ENCODE measurements at places on chromosomes 12 and 14.

- DNase-seq, result no peak
Observed at GRCh38 chr14:105421723-105422615, 2.3 kb downstream of the MTA1 start.

DNA sequence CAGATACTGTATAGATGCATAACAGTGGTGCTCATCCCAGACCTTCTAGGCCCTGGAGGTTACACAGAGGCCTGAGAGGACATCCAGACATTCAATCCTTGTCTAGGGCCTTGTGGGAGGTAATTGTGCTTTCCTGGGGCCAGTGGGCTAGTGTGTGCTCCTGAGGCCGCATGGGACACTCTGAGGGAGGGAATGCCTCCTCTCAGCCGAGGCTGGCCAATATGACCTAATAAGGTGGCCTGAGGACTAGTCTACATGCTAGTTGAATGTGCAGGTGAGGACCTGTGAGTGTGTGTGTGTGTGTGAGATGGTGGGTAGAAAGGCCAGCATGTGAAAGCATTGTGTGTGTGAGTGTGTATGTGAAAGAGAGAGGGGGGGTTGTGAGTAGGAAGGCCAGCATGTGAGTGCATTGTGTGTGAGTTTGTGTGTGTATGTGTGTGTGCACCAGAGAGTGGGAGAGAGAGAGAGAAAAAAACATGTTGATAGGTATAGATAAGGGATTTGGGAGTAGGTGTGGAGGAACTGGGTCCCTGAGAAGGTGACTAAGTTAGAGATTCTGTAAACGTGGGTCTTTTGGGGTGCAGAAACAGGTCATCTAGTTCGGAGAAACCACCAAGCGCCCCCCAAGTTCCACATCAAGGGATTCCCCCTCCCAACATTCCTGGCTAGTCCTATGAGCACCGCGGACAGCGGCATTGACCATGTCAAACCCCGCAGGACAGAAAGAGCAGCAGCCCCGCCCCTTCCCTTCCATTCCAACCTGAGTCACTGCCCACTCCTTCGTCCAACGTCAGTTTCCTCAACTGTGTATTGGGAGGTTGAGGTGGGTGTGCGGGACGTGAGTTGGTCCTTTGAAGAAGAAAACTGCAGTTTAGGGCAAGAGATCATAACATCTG lies 9.7 kb upstream of the KRT81 start:
- no peak for DNase-seq

GRCh38 chr12:117966511-117966910 lies 2.3 kb downstream of the KSR2 start:
- no peak for DNase-seq

DNA sequence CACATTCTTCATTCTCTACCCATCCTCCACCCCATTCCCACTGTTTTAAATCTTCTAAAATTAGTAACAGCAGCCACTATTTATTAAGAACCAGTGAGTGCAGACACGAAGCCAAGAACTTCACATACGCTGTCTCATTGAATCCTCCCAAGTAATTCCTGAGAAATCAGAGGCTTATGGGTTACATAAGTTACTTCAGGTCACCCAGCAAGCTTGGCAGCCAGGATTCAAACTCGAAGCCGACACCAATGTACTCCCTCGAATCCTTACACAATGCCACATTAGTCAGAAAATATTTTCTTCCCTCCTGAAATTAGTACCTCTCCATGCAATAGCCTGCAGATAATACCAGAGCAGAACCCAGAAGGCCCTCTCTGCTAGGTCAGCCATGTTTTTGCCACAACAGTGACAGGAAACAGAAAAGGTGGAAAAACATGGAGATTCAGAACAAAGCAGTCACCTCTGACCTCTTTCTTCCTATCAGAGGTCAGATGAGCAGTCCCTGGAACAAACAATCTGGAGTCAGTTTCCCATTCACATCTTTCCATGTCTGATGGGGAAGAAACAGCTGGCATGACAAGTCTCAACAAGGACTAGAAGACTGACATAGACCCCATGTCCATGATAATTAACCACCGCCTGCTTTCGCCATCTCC lies 16.4 kb downstream of the NID2 start:
- DNase-seq, result no peak

DNA sequence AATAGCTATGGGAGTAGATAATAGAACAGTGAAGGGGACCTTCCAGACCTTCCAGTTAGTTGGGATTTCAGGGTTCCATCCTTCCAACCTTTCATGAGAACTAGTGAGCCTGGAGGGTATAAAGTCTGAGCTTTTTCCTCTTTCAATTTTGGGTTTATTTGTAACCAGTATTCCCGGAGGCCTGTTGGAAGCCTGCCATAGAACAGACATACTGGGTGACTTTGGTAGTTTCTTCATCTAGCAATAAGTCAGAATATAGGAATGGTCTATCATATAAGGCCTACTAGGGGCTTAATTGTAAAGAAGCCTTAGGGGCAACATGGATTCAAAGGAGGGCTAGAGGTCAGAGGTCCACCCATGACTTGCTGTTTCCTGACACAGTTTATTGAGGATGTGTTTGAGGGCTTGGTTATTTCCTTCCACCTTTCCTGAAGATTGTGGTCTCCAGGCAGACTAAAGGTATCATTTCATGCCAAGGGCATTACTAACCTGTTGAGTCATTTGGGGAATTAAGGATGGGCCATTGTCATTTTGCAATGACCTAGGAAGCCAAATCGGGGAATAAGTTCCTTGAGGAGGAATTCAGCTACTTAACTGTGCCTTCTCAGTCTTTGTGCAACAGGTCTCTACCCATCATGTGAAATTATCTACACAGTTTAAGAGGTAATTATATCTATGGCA lies 410.3 kb downstream of the SLC6A15 start:
- no peak for DNase-seq

DNA sequence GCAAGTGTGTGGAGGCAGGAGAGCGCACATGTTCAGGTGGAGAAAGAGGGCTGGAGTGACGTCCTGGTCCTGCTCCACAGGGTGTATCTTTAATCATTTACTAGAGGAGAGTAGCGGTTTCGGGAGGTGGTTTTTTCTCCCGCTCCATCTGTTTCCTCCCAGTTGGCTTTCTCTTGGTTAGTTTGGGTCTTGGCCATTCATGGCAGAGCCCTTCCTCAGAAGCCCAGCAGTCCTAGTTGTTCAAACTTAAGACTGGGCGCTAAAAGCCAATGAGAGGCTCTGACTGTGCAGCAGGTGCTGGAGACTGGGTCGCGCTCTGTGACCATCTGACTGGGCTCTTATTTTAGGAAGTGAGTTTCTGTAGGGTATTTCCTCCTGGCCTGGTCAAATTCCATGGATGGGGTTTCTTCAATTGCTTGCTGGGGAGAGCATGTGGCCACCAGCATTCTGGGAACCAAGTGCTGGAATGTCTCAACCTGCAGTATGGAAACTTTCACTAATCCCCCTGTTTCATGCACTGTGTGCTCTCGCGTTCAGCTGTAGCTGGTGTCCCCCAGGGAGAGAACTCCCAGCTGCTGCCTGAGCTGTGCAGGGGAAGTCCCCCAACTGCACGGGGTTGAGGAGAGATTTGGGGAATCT lies 27.4 kb upstream of the TSPAN9 start:
- DNase-seq, result no peak

GRCh38 chr14:94970941-94971730 lies 186.2 kb downstream of the DICER1 start:
- no peak for DNase-seq

DNA sequence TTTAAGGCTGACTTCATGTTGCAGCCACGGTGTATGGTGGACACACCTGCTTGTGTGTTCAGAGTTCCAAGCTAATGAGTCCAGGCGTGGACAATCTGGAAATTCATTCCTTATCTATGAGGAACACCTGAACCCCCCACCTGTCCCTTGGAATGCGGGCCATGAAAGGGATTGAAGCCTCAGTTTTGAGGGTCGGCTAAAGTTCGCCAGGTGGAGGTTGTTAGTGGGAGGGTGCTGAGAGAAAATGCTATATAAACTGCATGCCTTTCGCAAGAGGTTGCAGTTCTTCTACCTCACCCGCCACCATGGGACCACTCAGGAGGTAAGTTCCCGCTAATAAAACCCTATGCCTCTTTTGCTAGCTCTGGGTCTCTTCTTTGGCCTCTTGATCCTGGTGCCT lies 348.0 kb downstream of the BCL11B start:
- DNase-seq, result no peak

DNA sequence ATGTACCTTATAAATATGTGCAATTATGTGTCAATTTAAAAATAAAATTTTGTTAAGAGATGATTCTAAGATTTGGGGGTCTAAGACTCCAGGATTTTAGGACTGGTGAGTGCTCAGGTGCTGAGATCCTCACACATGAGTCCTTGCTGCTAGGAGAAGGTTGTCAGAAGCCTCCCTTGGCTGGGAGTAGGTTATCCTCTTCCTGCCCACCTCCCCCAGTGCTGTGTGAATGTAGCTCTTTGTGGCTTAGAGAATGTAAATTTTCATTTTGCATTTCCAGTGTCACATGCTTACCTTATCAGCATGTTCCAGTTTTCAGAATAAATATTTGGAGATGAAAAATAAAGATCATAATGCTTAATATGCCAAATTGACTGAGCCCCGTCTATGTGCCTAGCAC lies 114.2 kb upstream of the MDM1 start:
- DNase-seq, result no peak

GRCh38 chr14:99915305-99916090 lies 122.3 kb downstream of the EML1 start:
- DNase-seq, result no peak

GRCh38 chr12:48037267-48037915 lies 33.1 kb upstream of the COL2A1 start:
- DNase-seq, result no peak

GRCh38 chr12:116483959-116484750 lies 75.0 kb upstream of the MAP1LC3B2 start:
- no peak for DNase-seq

- no peak for DNase-seq
Observed at GRCh38 chr14:68935761-68936214, 43.3 kb downstream of the ACTN1 start.

DNA sequence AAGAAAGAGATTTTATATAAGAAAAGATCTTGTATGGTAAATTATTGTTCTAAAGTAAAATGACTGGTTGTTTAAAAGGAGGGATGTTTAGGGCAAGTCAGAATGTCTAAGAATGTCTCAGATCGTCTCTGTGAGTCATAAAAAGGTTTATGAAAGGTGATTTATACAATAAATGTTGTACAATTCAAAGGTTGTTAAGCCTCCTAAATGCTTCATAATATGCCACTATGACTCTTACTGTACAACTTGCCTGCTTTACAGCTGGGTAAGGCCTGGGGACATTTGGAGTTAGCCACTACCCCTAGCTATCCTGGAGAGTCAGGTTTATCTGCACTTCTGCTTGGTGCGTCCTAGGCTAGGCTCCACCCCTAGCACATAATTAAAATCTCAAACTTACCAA lies 927.4 kb downstream of the FSCB start:
- DNase-seq, result no peak

- no peak for DNase-seq
Observed at GRCh38 chr12:1328391-1328790, 266.0 kb downstream of the FBXL14 start.

DNA sequence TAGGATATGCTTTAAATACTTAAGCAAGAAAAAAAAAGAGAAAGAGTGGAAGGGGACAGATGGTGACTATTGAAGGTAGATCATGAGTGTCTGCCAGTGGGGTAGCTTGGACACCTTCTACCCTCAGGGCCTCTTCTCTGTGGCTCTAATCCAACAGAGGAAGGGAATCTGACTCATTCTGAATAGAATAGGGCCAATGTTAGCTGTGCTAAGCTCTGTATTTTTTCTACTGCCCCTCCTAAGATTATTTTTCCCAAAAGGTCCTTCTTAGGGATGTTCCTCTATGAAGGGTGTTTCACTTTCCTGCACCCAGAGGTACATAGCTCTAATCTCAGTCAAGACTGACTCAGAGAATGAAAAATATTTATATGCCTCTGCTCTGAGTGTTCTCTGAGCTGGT lies 25.6 kb downstream of the UNC79 start:
- no peak for DNase-seq

- no peak for DNase-seq
Observed at GRCh38 chr14:88502740-88503139, 52.1 kb downstream of the PTPN21 start.

DNA sequence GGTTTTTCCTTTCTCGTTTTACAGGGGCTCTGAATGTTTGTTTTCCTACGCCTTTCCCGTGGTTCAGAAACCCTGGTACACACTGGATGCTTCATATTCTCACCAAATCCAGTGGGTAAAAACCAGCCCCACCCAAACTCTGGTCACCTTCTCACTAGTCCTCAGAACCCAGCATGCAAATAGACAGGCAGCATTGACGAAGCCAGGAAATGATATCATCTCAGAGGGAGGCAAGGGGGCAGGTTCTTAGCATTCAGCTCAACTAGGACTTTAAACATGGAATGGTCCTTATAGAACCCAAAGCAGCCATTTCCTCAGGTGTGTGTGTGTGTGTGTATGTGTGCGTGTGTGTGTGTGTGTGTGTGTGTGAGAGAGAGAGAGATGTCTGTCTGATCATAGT lies 142.0 kb downstream of the KCNK10 start:
- no peak for DNase-seq

DNA sequence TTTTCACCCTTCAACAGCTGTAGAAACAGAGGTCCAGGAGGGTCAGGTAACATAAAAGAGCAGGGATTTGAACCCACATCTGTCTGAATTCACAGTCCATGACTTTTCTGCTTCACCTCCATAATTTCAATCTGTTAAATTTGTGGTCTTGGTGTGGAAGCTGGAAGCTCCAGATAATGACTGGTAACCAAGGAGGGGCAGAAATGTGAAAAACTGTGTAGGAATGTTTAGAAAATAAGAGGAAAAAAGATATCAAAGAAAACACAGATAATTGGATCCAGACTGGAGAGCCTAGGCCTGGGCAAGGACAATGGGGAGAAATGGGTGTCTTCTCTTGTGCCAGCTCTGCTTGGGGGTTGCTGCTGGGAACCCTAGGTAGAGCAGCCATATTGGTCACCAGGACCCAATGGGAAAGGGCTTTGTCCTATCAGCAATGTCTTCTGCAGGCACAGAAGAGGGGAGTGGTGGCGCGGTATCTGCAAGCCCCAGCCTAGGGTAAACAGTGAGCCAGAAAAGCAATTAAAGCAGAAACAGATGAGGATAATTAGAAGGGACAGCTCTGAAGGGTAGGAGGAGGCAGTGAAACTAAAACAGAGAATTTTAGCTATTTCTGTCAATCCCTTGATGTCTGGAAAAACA lies 54.3 kb upstream of the CCDC91 start:
- no peak for DNase-seq

DNA sequence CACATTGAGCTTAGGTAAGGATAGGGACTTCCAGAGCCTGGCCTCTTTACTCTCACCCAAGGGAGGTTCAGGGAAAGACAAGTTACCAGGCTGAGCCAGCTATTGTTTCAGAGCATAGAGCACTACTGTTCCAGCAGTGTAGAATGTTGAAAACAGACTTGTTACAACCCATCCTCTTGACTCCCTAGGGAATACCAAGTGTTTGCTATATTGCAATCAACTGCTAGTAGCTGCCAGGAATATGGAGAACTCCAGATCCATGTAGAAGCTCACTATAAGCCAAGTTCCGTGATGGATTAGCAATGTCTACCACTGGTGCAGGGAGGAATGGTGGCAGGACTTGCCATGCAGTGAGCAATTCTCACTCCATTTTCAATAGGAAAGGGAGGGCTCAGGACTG lies 199.8 kb upstream of the RBM19 start:
- DNase-seq, result no peak
